ENCODE measurements at places on chromosomes 3 and 15.

DNA sequence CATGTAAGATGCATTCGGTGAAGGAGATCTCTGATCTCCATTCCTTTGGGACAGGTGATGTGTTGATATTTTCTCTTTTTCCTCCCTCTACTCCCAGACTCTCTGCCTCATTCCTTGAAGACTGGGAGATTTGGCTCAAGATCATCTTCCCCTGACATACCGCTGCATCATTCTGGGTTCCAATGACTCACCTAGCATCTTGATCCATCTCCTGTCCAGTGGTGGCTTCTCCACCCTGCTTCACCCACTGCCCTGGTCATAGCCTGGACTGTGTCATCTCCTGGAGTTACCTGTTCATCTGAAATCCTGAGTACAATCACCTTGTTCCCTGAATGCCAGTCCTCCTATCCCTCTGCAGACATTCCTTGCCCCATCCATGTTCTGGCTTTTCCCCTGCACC lies 57.4 kb upstream of the TRAK1 start:
- no peak for DNase-seq

DNA sequence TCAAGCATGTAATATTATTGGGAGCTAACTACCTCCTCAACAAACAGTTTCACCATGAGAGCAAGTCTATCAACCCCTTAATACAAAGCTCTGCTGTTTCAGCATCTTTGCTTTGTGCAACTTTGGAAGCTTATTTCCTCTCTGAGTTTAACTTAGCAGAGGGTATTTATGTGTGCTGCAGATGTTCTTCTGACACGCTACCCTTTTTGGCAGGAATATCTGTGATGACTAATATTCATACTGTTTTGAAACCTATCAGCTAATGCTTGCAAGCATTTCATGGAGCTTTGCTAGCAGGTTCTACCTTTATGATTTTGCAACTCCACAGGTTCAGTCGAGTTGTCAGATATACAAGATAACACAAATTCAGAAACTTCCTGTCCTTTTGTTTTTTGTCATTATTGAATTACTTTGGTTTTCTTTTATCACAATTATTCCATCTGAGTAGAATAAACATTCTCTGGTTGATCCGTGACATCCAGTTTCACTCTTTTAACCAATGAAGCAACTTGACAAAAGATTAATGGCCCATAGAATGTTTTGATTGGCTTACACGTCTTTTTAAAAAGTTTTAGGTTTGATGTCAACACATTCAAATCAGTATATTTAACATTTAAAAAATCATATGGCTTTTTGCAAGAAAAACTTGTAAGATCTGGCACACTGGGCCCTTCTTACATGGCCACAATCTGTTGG lies 1.7 kb upstream of the SLC9A9 start:
- no peak for DNase-seq

GRCh38 chr3:67947808-67948508 lies 293.5 kb upstream of the SUCLG2 start:
- no peak for DNase-seq

GRCh38 chr3:64082961-64083541 lies 59.8 kb upstream of the PSMD6 start:
- no peak for DNase-seq

- DNase-seq, result no peak
These were observed 215.3 kb downstream of the FAM43A start for GRCh38 chr3:194900854-194901522.

All from DMS79 treated with DMSO at 0.1 percent for 48 hours (cell line).